ENCODE measurements at places on chromosomes 16 and 17.

DNA sequence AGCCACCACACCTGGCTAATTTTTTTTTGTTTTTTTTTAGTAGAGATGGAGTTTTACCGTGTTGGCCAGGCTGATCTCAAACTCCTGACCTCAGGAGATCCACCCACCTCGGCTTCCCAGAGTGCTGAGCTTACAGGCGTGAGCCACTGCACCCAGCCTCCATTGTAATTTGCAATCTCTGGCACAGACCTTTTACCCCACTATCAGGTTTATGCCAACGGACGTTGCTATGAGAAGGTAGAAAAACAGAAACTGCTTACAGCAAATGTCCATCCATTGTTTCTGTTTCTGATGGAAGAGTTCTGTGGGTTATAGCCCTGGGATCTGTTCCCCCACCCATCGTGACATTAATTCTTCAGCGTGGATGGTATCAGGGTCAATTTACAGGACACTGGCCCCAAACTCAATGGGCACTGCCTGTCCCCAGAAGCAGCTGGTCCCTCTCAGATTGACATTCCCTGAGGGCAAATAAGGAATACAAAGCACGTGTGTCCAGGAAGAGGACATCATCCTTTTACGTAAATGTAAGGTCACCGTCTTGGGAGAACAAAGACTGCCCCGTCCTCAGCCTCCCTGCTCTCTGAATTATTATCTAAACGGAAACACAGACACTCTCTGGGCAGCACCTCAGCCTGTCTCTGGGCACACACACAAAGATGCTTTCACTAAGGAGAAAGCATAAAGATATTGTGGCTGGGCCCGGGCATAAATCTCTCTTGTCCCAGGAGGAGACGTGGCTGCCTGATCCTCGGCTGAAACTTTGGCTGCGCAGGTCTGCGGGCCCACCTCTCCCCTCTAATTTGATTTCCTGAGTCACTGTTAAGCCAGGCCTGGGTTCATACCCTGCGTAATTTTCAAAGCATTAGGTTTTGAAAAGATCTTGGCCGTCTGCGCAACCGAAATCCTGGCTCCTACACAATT, 5.2 kb downstream of the KCNG4 start:
- DNase-seq, result no peak

DNA sequence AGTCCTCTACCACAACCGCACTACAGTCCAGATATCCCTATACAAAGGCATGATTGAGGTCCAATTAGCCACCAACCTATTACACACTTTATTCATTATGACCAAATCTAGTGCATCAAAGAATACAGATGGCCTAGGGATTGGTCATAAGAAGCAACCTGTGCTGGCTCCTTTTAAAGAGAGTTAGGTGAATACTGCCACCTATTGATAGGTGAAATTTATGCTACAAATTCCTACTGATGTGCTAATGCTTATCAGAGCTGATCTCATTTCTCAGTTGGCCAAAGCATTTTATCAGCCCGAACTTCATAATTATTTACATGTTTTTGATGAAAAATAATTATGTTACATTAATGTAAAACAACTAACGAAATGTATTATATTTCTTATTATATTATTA, 166.3 kb downstream of the ANKFN1 start:
- DNase-seq, result peak; percentile 74

- DNase-seq, result peak; percentile 79
Observed at GRCh38 chr16:9134739-9135138, 43.3 kb downstream of the HAPSTR1 start.

DNA sequence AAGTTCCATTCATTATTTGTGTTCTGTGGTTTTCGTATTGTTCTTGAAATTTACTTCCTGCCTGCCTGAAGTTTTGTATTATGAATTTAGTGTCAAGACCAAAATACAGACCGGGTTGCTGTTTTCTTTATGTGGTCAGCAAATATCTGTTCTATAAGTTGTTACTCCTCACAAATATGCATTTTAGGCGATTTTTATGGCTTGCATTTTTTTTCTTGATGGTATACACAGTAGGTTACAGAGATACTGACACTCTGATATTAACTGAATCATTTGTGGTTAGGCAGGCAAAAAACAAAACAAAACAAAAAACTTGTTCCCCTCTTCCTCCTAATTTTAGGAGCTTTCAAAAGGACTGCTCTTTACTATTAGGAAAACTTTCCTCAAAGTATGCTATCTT, 52.6 kb downstream of the BCAS3 start:
- no peak for DNase-seq

DNA sequence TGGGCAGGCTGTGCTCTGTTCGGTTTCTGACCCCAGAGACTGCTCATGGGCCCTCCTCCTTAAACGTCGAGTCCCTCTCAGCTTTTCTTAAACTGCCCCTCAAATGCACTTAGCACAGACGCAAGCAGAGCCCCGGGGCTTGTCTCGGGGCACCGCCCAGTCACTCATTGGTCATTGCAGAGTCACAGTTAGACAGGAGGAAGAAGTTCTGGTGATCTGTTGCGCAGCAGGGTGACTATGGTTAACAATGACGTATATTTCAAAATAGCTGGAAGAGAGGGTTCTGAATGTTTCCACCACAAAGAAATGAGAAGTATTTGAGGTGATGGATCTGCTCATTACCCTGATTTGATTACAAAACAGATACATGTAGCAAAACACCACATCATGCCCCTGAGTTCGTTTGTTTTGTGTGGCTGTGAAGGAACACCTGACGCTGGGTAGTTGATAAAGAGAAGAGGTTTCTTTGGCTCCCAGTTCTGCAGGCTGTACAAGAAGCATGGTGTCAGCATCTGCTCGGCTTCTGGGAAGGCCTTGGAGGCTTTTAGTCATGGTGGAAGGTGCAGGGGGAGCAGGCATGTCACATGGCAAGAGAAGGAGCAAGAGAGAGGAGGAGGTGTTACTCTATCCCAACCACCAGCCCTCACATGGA, 387.4 kb downstream of the CPPED1 start:
- DNase-seq, result no peak

DNA sequence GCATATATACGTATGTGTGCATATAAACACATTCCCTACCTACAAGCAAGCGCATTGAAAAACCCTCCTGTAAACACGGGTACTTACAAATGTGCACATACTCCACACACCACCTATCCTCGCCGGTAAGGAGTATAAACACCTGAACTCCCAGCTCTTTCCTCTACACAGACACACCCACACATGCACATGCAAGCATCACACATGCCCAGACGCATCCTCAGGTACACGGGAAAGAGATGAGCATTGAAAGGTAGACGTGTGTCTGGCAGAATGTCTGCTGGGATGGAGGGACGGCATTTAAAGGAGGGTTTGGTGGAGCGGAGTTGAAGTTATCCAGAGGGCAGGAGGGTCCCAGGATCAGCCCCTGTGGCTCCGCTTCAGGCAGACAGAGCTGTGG, 4.7 kb upstream of the SMTNL2 start:
- DNase-seq, result no peak

- peak; percentile 95 for DNase-seq
Observed at GRCh38 chr16:29943846-29944799, 17.8 kb upstream of the TMEM219 start.

DNA sequence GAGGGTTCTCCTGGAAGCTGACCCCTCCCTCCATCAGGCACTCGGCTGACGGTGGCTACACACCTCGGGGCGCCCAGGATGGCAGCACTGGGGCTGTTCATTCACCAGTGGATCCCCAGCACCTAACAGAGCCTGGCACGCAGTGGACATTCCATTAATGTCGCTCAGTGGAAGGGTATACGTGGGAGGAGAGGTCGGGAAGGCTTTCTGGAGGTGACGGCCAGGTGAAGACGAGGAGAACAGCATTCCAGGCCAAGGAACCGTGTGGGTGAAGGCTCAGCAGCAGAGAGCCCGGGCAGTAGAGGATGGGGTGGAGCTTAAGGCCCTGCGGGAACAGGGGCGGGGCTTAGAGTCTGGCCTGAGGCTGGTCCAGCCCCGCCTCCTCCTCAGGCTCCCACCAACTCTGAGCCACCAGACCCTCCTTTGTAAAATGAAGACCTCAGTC, 2.5 kb upstream of the HS3ST6 start:
- DNase-seq, result peak; percentile 35

- DNase-seq, result no peak
Observed at GRCh38 chr17:45112559-45113423, 19.5 kb downstream of the PLCD3 start.

- DNase-seq, result no peak
Observed at GRCh38 chr17:80382956-80383355, 32.0 kb upstream of the ENDOV start.

DNA sequence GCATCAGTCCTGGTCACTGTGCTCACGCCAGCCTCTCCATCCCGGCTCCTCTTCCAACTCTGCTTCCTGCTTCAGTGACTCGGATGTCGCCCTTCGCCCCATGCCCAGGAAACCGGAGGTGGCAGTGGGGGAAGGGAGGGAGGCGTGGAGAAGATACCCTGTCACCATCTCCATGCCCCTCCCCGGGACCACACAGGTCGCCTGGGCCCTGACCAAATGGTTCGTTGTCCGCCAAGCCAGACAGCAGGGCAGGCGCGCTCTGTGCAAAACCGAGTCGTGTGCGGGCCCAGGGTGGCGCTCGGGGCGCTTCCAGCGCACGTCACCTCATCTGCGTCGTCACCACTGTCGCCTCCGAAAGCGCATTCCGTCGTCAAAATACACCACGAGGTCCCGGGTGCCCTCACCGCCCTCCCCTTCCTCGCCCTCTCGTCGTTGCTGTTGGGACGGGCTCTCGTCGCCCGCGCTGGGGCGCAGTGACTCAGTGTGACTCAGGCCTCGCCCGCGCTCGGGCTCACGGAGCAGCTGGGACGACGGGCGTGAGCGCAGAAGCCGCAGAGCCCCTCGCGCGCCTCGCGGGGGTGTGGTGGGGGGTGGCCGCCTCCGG, 39.2 kb downstream of the ZNF778 start:
- peak; percentile 79 for DNase-seq

GRCh38 chr16:30186782-30187555, 3.6 kb downstream of the CORO1A start:
- peak; percentile 44 for DNase-seq

- no peak for DNase-seq
Observed at GRCh38 chr16:24863582-24864437, 18.0 kb downstream of the SLC5A11 start.

DNA sequence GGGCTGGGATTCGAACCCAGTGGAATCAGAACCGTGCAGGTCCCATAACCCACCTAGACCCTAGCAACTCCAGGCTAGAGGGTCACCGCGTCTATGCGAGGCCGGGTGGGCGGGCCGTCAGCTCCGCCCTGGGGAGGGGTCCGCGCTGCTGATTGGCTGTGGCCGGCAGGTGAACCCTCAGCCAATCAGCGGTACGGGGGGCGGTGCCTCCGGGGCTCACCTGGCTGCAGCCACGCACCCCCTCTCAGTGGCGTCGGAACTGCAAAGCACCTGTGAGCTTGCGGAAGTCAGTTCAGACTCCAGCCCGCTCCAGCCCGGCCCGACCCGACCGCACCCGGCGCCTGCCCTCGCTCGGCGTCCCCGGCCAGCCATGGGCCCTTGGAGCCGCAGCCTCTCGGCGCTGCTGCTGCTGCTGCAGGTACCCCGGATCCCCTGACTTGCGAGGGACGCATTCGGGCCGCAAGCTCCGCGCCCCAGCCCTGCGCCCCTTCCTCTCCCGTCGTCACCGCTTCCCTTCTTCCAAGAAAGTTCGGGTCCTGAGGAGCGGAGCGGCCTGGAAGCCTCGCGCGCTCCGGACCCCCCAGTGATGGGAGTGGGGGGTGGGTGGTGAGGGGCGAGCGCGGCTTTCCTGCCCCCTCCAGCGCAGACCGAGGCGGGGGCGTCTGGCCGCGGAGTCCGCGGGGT, at the start of gene CDH1:
TSS of gene CDH1 (plus strand) at position 247 of the 684 bp plus-strand sequence. CDS start at position 371, 124 bp downstream.
- DNase-seq, result no peak

DNA sequence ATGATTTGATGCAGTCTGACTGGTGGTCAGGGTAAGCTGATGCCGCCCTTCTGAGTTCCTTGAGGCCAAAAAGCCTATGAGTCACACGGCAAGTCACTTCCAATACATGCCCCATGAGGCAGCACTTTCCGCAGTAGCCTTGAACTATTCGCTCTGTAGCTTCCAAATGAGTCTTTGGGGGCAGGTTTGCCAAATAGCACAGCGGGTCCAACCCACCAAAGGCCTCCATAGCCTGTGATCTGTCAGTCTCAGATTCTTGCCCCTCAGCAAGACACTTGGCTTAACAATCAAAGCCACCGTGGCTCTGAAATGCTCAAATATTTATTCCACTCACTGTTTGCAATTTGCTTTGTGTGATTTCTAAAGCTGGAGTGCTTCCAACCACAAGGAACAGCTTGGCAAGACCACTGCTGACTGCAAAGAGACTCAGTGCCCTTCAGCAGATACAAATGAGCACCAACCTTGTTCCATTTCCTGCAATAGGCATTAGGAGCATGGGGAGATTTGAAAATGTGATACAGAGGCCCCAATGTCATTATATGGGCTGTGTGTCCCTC, 45.4 kb downstream of the CLEC19A start:
- DNase-seq, result peak; percentile 93

GRCh38 chr16:89041571-89042481, 51.8 kb upstream of the ACSF3 start:
- DNase-seq, result no peak

GRCh38 chr16:66954097-66954659, 6.9 kb upstream of the CES3 start:
- peak; percentile 86 for DNase-seq

DNA sequence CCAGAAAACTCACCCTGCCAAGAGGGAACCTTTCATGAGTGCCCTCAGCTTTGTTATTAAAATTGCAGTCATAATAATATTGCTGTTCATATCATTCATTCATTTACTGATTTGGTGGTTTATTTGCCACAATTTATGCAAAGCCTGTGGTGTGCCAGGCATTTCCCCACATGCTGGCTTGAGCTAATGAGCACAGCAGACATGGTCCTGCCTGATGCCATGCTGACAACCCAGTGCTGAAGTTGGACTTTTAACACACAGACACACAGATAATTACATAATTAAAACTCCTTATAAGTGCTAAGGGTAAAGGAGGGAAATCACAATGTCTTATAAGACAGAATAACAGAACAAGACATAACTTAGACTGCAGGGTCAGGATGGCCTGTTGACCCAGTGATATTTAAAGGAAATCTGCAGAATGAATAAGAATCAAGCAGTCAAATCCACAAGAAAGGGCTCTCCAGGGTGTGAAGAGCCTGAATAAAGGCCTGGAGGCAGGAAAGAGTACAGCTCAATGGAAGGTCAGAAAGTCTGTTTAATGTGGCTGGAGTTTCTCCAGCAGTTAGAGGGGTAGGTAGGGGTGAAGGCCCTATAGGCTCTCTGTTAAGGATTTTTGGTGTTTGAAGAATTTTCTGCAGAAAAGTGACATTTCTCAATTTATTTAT, 196.9 kb upstream of the CDH11 start:
- peak; percentile 40 for DNase-seq

GRCh38 chr17:927611-928461, 51.7 kb downstream of the NXN start:
- DNase-seq, result peak; percentile 98
